ENCODE measurements at places on chromosomes 3 and 15.

- no peak for DNase-seq
These were observed 157.2 kb downstream of the CHDH start for GRCh38 chr3:53688989-53689388.

GRCh38 chr15:50735156-50735555 lies 30.4 kb downstream of the SPPL2A start:
- DNase-seq = no peak

GRCh38 chr3:48472673-48472922 lies 26.1 kb downstream of the ATRIP start:
- DNase-seq = no peak

DNA sequence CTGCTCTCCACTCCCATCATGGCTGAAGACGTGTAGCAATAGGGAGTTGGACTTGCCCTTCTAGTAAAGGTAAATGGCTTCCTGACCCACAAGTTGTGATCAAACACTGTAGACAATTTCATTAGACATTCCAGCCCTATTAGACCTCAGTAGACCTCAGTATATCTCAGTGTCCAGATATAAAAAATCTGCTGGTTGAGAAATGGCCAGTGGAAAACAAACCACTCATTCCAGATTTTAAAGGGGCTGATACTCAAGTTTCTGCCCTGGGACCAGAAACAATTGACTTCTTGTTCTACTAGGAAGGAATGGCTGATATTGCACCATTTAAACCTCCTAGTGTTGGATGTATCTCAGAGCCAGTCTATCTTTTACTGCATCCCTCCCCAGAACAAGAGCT lies 613.2 kb downstream of the PDCD6IP start:
- no peak for DNase-seq

DNA sequence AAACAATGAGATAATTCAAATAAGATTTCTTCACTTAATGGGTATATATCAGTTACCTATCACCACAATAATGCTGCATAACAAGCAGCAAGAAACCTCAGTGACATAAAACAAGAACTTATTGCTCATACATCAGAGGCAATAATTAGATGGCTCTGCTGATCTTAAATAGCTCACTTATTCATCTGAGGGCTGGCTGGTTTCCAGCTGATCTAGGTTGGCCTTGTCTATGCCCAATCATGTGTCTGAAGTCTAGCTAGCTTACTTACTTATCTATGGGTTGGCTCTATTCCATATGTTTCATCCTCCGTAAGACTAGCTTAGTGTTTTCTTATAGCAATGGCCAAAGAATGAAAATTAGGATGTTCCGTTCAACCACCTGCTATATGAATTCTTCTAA lies 109.4 kb upstream of the AGTR1 start:
- DNase-seq = no peak
